ENCODE measurements at places on chromosomes 5 and 9. TPM values are rescaled to one million over a fixed set of nuclear protein-coding genes. Genes with fewer than 3 reads are reported as not detected.

- no peaks in the 10 kb centered on the region for H3K36me3 ChIP-seq
- H3K27me3 ChIP-seq: no peaks in the 10 kb centered on the region
- no peak for DNase-seq
- H3K4me1 ChIP-seq: no peaks in the 10 kb centered on the region
- no peak overlapping the region for H3K4me3 ChIP-seq
Measured at GRCh38 chr5:83156001-83156400, 78.7 kb downstream of the XRCC4 start.

- peaks cover 25% of the 10 kb centered on the region for H3K4me1 ChIP-seq
- DNase-seq: no peak
- peak overlapping the region; percentile 99 for H3K27ac ChIP-seq
- H3K4me3 ChIP-seq: no peak overlapping the region
- H3K27me3 ChIP-seq: no peaks in the 10 kb centered on the region
- no peaks in the 10 kb centered on the region for H3K36me3 ChIP-seq
Measured at GRCh38 chr9:121277518-121278295, 9.7 kb downstream of the GSN start.

GRCh38 chr5:121019106-121019505 is 555.0 kb downstream of the PRR16 start:
- no peak overlapping the region for H3K27ac ChIP-seq
- no peaks in the 10 kb centered on the region for H3K4me1 ChIP-seq
- H3K36me3 ChIP-seq: no peaks in the 10 kb centered on the region

The PCDHGA8 gene
- total RNA-seq: 0.35 TPM

DNA sequence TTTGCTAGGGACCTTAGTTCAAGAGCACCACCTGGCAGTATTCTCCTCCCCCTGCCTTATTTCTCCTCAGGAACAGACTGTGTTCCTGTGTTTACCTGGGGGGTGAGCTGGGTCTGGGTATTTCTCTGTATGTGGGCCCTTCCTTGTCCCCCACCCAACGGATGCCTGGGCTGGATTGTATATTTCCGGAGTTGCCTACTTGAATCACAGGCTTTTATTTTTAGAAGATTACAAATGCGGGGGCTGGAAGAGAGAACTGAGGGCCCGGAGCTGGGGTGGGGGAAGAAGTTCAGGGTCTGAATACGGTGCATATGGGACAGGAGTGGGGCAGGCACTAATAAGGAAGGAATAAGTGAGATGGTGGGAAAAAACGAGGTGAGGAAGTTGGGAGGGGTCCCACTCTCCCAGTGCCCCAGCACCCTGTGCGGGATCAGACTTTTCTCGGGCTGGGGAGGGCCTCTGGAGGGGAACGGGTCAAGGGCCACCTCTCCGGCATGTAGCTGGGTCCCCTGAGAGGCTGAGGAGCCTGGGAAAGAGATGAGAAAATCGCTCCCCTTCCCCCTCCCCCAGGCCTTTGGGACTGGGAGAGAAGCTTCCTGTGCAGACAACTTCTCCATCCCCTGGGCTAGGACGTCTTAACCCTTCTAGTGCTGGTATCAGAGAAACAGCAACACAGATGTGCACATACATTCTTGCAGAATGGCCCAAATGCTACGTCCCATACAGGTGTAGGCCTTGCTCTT is 42.1 kb downstream of the PCDH1 start:
- no peak overlapping the region for H3K27ac ChIP-seq
- DNase-seq: no peak
- no peaks in the 10 kb centered on the region for H3K27me3 ChIP-seq

The PCDHB9 gene
- 0.18 TPM for total RNA-seq

DNA sequence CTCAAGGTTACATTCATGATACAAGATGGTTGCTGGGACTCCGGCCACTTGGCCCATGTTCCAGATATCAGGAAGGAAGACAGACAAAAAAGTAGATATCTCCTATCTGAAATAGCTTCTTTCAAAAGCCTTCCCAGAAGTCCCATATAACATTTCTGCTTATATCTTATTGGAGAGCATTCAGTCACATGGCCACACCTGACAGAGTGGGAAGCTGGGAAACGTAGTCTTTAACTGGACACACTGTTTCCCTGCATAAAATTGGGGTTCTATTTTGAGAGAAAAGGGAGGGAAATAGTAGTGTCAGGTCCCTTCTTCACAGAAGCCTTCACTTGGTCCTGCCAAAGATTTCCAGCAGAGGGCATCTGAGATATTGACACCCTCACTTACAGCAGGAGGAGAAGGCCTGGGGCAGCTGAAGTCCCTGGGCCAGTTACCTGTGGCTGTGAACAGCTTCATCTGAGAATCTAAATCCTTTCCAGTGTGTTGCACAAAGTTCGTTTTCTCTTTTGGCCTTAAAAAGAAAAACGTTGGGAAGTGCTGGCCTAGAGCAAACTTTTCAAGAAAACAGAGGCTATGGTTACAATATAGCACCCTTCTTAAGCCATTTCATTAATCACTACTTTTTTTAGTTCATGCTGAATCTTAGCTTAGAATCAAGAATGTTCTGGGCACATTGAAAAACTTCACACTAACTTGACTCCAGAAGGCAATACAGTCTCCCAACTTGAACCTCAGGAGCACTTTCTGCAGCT is 33.5 kb downstream of the SPEF2 start:
- H3K4me1 ChIP-seq: no peaks in the 10 kb centered on the region
- H3K36me3 ChIP-seq: no peaks in the 10 kb centered on the region

- no peaks in the 10 kb centered on the region for H3K36me3 ChIP-seq
- no peak overlapping the region for H3K27ac ChIP-seq
- no peak overlapping the region for H3K4me3 ChIP-seq
- no peaks in the 10 kb centered on the region for H3K27me3 ChIP-seq
- no peaks in the 10 kb centered on the region for H3K4me1 ChIP-seq
Measured at GRCh38 chr5:153937661-153938060, 101.0 kb downstream of the FAM114A2 start.

GRCh38 chr9:100819980-100820379 is 208.5 kb upstream of the PLPPR1 start:
- no peaks in the 10 kb centered on the region for H3K36me3 ChIP-seq
- no peak for DNase-seq

The MEF2C gene
- 137 TPM for total RNA-seq

- no peak overlapping the region for H3K27ac ChIP-seq
- DNase-seq: no peak
- no peaks in the 10 kb centered on the region for H3K27me3 ChIP-seq
- H3K36me3 ChIP-seq: no peaks in the 10 kb centered on the region
Measured at GRCh38 chr9:123757547-123757946, 172.4 kb downstream of the DENND1A start.

DNA sequence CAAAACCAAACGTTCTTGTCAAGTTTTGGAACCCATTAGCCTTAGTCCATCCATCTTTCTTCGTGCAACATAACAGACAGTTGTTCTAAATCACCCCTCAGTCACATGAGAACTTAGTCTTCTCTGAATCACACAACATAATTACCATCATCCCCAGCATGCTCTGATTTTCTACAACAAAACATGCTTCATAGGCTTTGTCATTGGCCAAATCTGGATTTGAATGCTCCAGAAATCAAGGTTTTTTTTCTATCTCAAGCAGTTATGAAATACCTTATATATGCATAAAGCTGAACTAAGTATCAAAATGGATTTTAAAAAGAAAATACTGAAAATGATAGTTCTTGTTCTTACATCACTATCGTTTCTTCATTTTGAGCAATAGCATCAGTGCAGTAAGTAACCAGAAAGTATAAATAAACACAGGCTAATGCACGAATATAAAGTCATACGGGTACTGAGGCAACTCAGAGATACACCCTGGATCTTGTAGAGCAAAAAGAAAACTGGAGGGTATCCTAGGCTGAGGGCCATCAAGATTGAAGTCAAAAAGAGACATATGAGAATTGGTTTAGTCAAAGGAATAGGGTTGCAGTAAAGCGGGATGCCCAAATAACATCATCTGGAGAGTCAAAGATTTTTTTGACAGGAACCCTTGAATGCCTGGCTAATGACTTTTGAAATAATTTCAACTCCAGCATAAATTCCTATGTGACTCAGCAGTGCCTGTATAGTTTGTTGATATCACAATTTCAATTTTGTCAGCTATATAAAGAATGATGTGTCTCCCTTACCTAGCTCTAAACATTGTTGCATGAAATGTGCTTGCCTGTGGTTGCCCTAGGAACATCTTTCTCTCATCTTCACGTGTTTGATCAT is 164.7 kb downstream of the ADAMTSL1 start:
- no peaks in the 10 kb centered on the region for H3K27me3 ChIP-seq
- no peak overlapping the region for H3K4me3 ChIP-seq
- H3K4me1 ChIP-seq: no peaks in the 10 kb centered on the region
- H3K27ac ChIP-seq: no peak overlapping the region
- no peak for DNase-seq

DNA sequence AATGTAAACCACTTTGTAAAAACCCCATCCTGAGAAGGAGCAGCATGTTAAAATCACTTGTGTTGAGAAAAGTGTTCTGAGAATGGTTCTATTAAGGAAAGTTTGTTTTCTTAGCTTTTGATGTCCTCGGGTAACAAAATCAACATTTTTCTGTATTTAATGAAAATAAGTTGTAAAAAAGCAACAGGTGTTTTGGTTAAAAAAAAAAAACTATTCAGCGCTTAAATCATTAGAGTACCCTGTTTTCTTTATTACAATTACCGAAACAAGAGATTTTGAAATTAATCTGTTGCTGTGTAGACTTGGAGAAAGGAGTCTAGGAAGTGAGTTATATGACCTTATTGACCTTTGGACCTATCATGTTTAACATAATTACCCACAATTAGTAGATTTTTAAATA is 167.7 kb downstream of the XRCC4 start:
- H3K27ac ChIP-seq: no peak overlapping the region
- H3K27me3 ChIP-seq: no peaks in the 10 kb centered on the region
- no peaks in the 10 kb centered on the region for H3K4me1 ChIP-seq
- no peaks in the 10 kb centered on the region for H3K36me3 ChIP-seq
- no peak overlapping the region for H3K4me3 ChIP-seq

The BRINP1 gene
- total RNA-seq: not detected

DNA sequence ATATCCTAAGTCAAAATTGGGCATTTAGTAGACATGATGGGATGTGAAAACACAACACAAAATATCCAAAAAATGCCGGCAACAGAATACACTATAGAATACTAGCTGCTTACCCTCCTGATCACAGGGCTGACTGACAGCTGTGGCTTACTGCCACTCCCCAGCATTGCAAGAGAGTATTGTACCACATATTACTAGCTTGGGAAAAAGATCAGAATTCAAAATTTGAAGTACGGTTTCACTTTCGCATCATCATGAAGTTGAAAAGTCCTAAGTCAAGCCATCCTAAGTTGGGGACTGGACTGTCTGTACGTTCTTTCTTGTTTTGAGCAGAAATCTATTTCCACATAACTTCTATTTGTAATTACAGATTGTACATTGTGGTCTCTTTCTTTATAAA is 851.4 kb downstream of the MAT2B start:
- no peaks in the 10 kb centered on the region for H3K27me3 ChIP-seq
- H3K4me1 ChIP-seq: no peaks in the 10 kb centered on the region
- DNase-seq: no peak
- H3K36me3 ChIP-seq: no peaks in the 10 kb centered on the region
- no peak overlapping the region for H3K4me3 ChIP-seq
- no peak overlapping the region for H3K27ac ChIP-seq
